ENCODE measurements at places on chromosomes 16 and 17. TPM values are rescaled to one million over a fixed set of nuclear protein-coding genes. Genes with fewer than 3 reads are reported as not detected.

OSGIN1 gene
- 7.0 TPM for total RNA-seq

- DNase-seq = no peak
Observed at GRCh38 chr17:58944166-58944565, 162.5 kb downstream of the TRIM37 start.

- no peak for DNase-seq
Observed at GRCh38 chr17:82802075-82802780, 37.6 kb downstream of the ZNF750 start.

DNA sequence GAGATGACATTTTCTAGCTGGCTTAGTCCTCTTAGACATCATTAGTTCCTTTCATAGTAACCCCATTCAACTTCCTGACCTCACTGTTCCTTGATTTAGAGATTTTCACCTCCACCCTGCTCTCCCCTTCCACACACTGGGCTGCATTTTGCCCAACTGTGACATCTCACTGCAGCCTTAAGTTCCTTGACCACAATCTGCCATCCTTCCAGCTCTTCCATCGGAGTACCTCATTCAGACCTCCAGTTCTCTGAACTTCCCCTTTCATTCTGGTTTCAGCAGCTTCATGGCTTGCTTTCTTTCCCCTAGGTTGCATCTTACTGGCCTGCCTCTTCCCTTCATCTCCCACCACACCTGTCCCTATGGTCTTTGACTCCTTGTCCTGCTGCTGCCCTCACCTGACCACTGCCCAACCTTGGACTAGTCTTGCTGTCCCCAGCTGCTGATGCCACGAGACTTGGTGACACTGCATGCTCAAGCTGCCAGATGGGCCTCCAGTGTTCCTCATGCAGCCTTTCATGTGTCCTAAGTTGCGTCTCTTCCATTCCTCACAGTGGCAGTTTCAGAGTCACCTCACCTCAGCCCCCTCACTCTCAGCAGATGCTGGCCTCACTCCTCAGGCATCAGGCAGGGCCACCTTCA is 40.8 kb downstream of the NUP88 start:
- no peak for DNase-seq

CD7 gene
- not detected for total RNA-seq

All from heart left ventricle (tissue), 16 donors.